SJSA1 (cell line): ENCODE measurements at places on chromosomes 5 and 9. TPM values are rescaled to one million over a fixed set of nuclear protein-coding genes. Genes with fewer than 3 reads are reported as not detected.

Gene NR2F1
- total RNA-seq = 3.6 and 6.2 TPM in 2 replicates

Gene HTR1A
- total RNA-seq = not detected in 2 replicates

Gene NTRK2
- total RNA-seq = 0.16 TPM in 2 replicates

DNA sequence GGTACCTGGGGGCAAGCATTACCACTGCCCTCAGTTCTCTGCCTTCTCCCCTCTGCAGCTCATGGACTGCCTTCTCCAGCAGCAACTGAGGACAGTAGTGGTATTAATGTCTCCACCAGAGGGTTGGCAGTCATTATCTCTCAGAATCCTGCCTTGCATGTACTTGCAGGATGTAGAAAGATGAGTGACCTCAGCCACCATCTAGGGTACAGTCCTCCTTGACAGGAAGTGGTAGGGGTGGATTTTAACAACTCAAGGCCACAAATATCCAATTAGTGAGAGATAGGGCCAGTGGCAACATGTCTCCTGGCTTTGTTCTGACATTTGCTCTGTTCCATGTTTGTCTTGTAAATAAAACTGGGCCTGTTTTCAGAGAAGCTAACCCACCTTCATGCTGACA, 47.2 kb downstream of the F2R start:
- DNase-seq = no peak

DNA sequence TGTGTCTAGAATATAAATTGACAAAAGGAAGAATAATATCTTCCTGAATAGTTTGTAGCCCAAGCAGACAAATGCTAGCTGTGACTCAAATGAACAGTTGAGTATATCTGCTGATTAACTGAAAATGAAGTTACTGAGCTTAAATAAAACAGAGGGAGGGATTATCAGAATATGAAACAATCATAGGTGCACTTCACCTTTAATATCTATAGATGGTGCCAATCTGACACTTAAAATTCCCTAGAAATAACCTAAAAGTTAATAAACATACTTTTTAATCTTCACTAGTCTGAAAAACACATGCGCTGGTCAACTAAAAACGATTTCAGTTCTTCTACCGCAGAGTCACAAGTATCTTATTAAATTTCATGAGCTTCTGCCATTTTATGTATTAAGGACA, 280.8 kb upstream of the RASA1 start:
- DNase-seq = no peak

DNA sequence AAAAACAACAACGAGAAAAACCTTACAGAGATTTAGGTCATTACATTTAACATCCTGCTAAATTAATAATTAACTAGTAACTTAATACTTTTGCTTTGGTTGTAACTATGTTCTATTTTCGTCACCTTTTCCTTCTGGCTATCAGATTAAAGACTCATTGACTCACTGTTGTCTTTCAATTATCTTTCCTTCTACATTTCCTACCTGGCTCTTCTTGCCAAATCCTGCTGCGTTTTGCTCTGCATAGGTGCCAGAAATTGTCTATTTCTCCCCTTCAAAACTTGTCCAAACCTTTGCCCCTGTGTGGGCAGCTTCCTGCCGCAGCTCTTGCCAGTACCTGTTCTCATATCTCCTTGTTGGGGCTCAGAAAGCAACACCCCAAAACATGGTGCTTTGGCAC, 235.5 kb upstream of the ZNF608 start:
- no peak for DNase-seq

DNA sequence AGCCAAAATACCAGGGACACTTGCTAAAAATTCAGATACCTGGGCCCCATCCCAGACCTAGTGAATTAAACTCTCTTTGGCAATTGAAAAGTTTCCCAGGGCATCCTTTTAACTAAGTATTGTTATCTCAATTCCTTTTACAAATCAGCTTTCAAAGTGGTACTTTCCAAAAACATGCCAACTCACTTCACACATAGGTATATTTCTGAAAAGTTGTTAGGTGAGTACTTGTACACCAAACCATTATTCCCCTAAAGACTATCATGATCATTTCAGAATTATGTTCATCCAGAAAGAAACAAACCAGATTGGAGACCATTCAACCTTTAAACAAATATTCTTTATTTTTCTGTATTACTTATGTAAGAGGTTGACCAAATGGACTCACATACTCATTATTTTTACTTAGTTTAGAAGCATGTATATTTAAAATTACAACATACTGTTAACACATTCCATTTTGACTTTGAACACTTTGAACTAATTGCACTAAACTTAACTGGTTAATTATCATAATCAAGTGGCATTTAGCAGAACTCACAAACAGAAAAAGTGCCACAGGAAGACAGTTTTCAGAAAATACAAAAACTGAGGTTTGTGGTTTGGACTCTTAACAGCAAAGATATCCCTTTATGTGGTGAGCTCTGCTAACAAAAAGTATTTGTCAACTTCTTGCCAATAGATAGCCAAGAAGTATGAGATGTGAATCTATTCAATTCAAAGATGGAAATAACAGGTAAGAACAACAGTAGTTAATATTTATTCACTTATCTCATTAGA, 40.7 kb downstream of the KIAA0825 start:
- DNase-seq = no peak

- no peak for DNase-seq
Observed at GRCh38 chr5:23007762-23008161, 154.6 kb upstream of the CDH12 start.

DNA sequence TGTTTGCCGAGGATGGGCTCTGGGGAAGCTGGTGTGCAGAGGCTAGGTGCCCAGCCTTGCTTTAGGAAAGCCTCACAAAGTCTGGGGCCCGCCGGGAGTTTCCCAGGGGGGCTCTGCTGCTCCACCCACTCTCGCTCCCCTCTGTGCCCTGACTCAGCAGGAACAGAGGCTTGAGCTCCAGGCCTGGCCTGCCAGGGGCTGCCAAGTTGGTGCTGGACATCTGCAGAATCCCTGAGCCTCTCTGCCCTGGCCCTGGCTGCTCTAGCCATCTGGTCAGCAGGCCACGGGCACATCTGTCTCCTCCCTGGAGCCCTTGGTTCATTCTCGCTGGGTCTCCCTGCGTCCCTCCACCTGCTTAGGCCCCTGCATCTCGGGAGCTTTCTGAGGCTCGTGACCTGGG, 647 bp upstream of the ADAMTSL2 start:
- no peak for DNase-seq

- no peak for DNase-seq
Observed at GRCh38 chr9:126617823-126618165, 4.1 kb downstream of the LMX1B start.
